Neural crest cell (in vitro differentiated cells): ENCODE measurements at places on chromosomes 1 and 21.

DNA sequence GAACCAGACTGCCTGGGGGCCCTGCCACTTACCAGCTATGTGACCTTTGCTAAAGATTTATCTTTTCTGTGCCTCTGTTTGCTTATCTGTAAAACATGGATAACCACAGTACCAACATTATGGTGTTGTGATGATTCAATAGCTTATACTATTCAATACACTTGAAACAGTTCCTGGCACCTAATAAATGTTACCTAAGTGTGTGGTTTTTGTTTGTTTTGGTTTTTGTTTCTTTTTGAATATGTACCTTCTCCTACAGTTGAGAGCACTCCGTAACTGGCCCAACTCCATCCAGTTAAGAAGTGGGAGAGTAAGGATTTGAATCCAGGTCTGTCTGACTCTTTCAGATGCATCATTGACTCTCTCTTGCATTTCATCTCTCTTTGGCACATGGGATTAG, 125.8 kb upstream of the C8B start:
- H3K27ac ChIP-seq: no peak overlapping the region
- no peaks in the 10 kb centered on the region for H3K27me3 ChIP-seq

DNA sequence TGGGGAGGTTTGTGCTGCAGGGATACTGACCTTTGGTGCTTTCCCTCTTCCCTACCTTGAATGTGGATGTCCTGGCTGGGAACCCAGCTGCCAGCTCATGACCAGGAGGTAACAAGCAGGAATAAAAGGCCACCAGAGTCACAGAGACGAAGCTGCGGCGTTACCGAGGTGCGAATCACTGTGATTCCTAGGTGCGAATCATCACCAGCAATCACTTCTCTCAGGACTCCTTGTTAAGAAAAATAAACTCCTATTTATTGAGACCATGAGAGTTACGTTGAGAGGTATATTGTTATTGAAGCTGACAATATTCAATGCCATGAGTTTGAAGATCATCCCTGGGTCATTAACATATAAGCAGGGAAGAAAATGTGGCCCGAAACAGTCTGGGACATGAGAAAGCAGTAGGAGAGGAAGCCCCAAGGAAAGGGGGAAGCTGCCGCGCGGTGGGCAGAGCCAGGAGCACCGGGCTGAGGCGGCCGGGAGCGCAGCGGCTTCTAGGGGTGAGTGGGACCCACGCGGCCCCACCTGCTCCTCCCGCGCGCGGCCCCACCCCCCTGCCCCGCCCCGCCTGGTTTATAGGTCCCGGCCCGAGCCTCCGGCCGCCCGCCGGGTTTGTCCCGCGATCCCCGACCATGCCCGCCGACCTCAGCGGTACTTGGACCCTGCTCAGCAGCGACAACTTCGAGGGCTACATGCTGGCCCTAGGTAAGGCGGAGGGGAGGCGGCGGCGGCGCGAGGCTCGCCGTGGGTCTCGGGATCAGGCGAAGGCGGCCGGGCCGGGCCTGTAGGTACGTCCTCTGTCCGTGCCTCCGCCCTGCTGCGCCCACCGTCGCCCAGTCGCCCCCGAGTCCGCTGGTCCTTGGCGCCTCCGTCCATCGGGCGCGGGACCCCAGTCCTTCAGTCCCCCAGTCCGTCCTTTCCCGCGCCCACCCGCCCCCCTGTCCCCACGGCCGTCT, at the start of gene RBP7:
TSS of gene RBP7 (plus strand) at position 605 of the 959 bp plus-strand sequence. CDS start at position 636, 31 bp downstream.
- peaks cover 7% of the 10 kb centered on the region for H3K4me1 ChIP-seq
- no peak for DNase-seq

- no peak for DNase-seq
- peak overlapping the region; percentile 77 for H3K27ac ChIP-seq
- H3K36me3 ChIP-seq: no peaks in the 10 kb centered on the region
- no peak overlapping the region for H3K4me3 ChIP-seq
Measured at GRCh38 chr1:204092632-204093420, 19.9 kb downstream of the SOX13 start.

- H3K27ac ChIP-seq: peak overlapping the region; percentile 82
- H3K27me3 ChIP-seq: no peaks in the 10 kb centered on the region
- no peak for DNase-seq
- peaks cover 42% of the 10 kb centered on the region for H3K4me1 ChIP-seq
- no peaks in the 10 kb centered on the region for H3K36me3 ChIP-seq
Measured at GRCh38 chr1:39268112-39268581, 63.7 kb downstream of the MACF1 start.

GRCh38 chr1:54249819-54250435, 50.0 kb downstream of the MRPL37 start:
- H3K27me3 ChIP-seq: no peaks in the 10 kb centered on the region
- peaks cover 13% of the 10 kb centered on the region for H3K4me1 ChIP-seq
- H3K27ac ChIP-seq: no peak overlapping the region
- DNase-seq: no peak

DNA sequence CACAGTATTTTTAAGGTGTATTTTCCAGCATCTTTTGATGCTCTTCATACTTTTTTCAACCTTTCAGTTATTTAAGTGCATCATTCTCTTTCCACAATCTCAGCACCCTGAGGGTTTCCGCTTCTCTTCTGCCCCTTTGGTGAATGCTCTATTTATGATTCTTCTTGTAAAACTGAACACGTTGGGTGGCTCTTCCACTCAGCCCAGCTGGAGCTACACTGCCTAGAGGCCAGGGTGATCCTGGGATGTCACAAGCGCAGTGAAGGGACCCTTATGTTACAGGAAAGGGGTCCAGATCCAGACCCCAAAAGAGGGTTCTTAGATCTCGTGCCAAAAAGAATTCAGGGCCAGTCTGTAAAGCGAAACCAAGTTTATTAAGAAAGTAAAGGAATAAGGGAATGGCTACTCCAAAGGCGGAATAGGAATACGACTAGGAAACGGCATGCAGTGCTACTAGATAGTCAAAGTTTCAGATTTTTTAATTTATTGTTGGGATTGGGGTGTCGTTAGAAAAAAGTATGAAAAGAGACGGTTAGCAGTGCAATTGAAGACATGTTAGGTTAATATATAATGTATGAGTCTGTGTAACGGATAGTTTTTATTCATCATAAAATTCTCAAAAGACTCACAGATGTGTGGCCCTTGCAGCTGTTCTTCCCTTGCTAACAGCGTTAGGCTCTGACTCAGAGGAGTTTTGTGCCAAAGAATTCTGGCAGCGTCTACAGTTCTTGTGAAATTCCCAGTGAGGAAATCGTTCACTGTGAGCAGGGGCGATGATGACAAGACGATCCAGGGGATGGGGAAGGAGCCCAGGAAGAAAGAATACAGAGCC, 14.4 kb upstream of the ERVH48-1 start:
- H3K27ac ChIP-seq: no peak overlapping the region
- H3K4me1 ChIP-seq: no peaks in the 10 kb centered on the region
- H3K4me3 ChIP-seq: no peak overlapping the region
- DNase-seq: no peak
- no peaks in the 10 kb centered on the region for H3K27me3 ChIP-seq
- no peaks in the 10 kb centered on the region for H3K36me3 ChIP-seq

DNA sequence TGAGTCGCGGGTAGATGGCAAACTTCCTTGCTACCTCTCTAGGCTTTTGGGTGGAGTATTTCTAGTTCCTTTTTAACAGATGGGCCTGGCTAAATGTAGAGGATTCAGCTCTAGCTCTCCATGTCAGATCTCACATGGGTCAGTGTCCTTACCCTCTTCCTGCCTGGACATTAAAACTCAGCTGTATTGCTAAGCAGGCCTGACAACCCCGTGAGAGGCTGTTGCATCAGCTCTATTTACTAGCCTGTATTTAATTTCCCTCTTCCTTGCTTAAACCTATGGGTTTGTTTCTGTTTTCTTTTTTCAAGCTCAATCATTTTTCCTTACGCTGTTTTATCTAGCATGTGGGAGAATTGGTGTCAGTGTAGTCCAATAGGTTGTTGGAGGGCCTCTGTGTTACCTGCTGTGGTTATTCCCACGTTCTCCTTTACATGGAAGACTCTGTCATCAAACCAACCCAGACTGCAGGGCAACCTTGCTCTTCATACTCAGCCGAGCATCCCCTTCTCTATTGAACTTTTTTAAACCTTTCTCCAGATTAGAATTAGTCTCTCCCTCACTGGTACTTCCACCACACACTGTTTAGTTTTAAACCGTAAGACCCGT, 79.5 kb upstream of the BACH1 start:
- no peak overlapping the region for H3K4me3 ChIP-seq
- no peak overlapping the region for H3K27ac ChIP-seq
- H3K4me1 ChIP-seq: no peaks in the 10 kb centered on the region
- no peaks in the 10 kb centered on the region for H3K27me3 ChIP-seq

- H3K27ac ChIP-seq: no peak overlapping the region
- peaks cover 3% of the 10 kb centered on the region for H3K4me1 ChIP-seq
- no peak for DNase-seq
- no peak overlapping the region for H3K4me3 ChIP-seq
- H3K27me3 ChIP-seq: no peaks in the 10 kb centered on the region
Measured at GRCh38 chr1:67468066-67468718, 38.0 kb upstream of the SERBP1 start.

DNA sequence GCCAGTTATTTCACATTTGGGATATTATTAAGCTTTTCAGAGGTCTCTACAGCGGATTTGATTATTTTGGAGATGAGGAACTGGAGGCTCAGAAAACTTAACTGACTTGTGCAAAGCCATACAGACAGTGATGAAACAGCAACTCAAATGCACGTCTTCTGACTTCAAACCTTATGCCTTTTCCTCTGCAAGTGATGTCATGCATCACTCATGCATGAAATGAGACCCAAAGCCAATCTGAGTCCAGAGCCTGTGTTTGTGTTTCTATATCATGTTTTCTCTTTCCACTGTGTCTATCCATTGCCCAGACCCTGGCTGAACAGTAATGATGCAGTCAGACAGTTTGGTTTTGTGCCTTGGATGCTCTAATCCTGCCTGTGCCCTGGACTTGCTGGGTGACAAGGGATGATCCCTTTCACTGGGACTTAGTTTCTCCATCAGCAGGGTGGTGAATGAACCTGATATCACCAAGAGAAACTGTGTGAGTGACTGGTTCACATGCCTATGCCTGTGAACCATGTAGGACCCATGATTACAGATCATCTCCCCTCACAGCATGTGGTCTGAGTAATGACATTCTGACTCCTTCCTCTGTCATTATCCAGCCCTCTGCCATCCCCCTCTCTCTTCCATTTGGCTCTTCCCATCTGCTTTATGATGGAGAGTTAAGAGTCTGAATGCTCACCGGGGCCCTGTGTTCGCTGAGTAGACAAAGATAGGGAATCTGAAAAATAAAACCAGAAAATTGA, 33.4 kb downstream of the SLAMF6 start:
- DNase-seq: no peak
- H3K4me1 ChIP-seq: no peaks in the 10 kb centered on the region
- no peak overlapping the region for H3K27ac ChIP-seq
- no peaks in the 10 kb centered on the region for H3K36me3 ChIP-seq

- H3K4me1 ChIP-seq: no peaks in the 10 kb centered on the region
- no peak overlapping the region for H3K4me3 ChIP-seq
- H3K27ac ChIP-seq: no peak overlapping the region
- no peaks in the 10 kb centered on the region for H3K36me3 ChIP-seq
- no peak for DNase-seq
Measured at GRCh38 chr1:71987181-71987580, 295.2 kb downstream of the NEGR1 start.

GRCh38 chr1:40802078-40802741, 18.6 kb downstream of the KCNQ4 start:
- DNase-seq: peak; percentile 63
- H3K4me1 ChIP-seq: peaks cover 46% of the 10 kb centered on the region
- H3K27ac ChIP-seq: no peak overlapping the region
- peaks cover 2% of the 10 kb centered on the region for H3K27me3 ChIP-seq
- no peaks in the 10 kb centered on the region for H3K36me3 ChIP-seq
- no peak overlapping the region for H3K4me3 ChIP-seq

DNA sequence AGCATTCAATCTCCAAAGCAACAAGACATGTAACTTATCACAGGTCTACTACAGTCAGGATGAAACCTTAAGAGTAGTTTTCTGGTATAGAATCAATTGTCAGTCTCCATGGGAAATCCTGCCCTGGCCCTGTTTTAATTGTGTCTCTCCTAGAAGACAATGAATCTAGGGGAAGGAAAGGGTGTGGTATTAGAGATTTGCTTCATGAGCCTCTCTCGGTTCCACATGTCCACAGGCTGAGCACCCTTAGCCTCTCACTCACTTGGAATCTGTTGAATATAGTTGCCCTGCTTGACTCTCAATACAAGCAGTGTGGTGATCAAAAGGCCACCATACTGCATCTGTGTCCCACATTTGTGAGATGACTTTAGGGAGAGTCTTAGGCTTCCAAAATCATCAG, 17.7 kb downstream of the SPATA46 start:
- no peak overlapping the region for H3K27ac ChIP-seq
- H3K27me3 ChIP-seq: no peaks in the 10 kb centered on the region
- DNase-seq: no peak
- peaks cover 14% of the 10 kb centered on the region for H3K4me1 ChIP-seq

- peak overlapping the region; percentile 86 for H3K27ac ChIP-seq
- H3K27me3 ChIP-seq: no peaks in the 10 kb centered on the region
- peaks cover 4% of the 10 kb centered on the region for H3K36me3 ChIP-seq
- DNase-seq: peak; percentile 26
Measured at GRCh38 chr1:6392809-6393399, 663 bp downstream of the ACOT7 start.

- H3K27me3 ChIP-seq: peaks cover 3% of the 10 kb centered on the region
- peaks cover 55% of the 10 kb centered on the region for H3K4me1 ChIP-seq
- peak; percentile 11 for DNase-seq
- peaks cover 5% of the 10 kb centered on the region for H3K36me3 ChIP-seq
- H3K27ac ChIP-seq: no peak overlapping the region
- H3K4me3 ChIP-seq: peak overlapping the region; percentile 76
Measured at GRCh38 chr1:164576291-164577271, 17.6 kb downstream of the PBX1 start.

- H3K27me3 ChIP-seq: no peaks in the 10 kb centered on the region
- DNase-seq: no peak
Measured at GRCh38 chr1:58932859-58933598, 149.2 kb upstream of the JUN start.

GRCh38 chr1:16612332-16613172, 812 bp downstream of the NBPF1 start:
- no peaks in the 10 kb centered on the region for H3K4me1 ChIP-seq
- no peak overlapping the region for H3K27ac ChIP-seq
- no peak overlapping the region for H3K4me3 ChIP-seq

- peaks cover 26% of the 10 kb centered on the region for H3K36me3 ChIP-seq
- no peak overlapping the region for H3K27ac ChIP-seq
- DNase-seq: no peak
- H3K4me3 ChIP-seq: no peak overlapping the region
- H3K27me3 ChIP-seq: no peaks in the 10 kb centered on the region
- H3K4me1 ChIP-seq: peaks cover 11% of the 10 kb centered on the region
Measured at GRCh38 chr1:208213786-208214185, 30.4 kb downstream of the PLXNA2 start.

GRCh38 chr1:193438312-193438711, 251.9 kb upstream of the B3GALT2 start:
- DNase-seq: no peak
- H3K27ac ChIP-seq: no peak overlapping the region
- no peak overlapping the region for H3K4me3 ChIP-seq
- peaks cover 7% of the 10 kb centered on the region for H3K36me3 ChIP-seq
- H3K4me1 ChIP-seq: no peaks in the 10 kb centered on the region

GRCh38 chr1:201570886-201571624, 32.1 kb downstream of the NAV1 start:
- peaks cover 15% of the 10 kb centered on the region for H3K4me1 ChIP-seq
- no peak for DNase-seq
- H3K36me3 ChIP-seq: no peaks in the 10 kb centered on the region
- peaks cover 3% of the 10 kb centered on the region for H3K27me3 ChIP-seq
